ENCODE measurements at places on chromosomes 16 and 17.

GRCh38 chr17:1709971-1710806 is at the start of gene TLCD2:
Gene TLCD2, minus strand, starts transcription at chr17:1710377. Its CDS starts 135 bp downstream, at chr17:1710242.
- no peak for DNase-seq

DNA sequence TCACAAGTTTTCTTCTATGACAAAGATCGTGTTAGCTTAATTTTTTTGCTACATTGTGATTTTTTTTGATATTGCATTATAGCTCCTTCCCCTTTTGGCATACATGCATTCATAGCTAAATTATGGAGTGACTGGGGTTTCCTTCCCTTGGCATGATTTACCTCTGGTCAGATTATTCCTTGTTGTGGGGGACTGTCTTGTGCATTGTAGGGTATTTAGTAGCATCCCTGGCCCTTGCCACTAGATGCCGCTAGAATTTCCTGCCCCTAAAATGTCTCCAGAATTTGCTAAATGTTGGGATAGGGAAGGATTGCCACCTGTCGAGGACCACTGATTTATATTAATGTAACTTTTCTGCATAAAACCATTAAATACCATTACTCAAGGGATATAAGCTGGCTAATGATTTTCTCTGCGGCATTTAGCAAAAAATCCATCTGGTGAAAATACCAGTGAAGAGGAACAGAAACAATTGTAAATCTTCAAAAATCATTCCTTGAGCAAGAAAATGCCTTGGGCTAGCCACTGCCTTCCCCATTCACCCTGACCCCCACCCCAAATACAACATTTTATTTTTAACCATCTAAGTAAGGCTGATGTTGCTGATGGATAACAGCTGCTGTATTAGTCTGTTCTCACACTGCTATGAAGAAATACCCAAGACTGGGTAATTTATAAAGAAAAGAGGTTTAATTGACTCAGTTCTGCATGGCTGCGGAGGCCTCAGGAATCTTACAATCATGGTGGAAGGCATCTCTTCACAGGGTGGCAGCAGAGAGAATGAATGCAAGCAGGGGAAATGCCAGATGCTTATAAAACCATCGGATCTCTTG is 195.2 kb downstream of the MAP2K6 start:
- DNase-seq = peak; percentile 28

DNA sequence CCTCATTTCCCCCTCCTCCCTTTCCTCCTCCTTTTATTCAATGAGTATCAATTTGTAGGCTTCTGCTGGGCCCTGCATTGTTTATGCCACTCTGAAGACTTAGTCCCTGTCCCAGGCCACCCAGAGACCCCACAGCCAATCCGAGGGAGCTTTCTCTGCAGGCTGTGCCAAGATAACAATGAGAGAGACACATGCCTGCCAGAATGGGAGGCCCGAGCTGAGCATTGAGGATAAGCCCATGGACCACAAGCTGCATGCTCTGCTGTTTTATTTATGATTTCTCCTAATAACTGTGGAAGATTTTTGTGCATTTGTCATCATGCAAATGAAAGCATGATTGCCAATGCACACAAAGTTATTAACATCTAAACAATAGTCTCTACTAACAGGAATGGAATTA is 3.0 kb downstream of the RCVRN start:
- no peak for DNase-seq

DNA sequence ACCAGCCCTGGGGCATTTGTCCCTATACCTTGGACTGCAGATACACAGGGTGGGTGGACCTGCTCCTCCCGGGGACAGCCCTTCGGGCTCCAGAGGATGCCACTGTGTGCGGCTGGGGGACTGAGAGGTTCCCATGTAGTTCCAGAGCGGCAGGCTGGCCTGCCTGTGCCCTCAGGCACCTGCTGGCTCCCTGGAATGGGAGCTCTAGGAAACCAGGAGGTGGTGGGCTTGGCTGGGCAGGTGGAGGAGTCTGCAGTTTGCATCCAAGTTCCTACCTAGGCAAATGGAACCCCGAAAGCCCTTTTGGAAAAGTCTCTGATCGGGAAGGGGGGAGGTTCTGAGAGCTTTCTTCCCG is 982 bp downstream of the DBNDD1 start:
- no peak for DNase-seq

DNA sequence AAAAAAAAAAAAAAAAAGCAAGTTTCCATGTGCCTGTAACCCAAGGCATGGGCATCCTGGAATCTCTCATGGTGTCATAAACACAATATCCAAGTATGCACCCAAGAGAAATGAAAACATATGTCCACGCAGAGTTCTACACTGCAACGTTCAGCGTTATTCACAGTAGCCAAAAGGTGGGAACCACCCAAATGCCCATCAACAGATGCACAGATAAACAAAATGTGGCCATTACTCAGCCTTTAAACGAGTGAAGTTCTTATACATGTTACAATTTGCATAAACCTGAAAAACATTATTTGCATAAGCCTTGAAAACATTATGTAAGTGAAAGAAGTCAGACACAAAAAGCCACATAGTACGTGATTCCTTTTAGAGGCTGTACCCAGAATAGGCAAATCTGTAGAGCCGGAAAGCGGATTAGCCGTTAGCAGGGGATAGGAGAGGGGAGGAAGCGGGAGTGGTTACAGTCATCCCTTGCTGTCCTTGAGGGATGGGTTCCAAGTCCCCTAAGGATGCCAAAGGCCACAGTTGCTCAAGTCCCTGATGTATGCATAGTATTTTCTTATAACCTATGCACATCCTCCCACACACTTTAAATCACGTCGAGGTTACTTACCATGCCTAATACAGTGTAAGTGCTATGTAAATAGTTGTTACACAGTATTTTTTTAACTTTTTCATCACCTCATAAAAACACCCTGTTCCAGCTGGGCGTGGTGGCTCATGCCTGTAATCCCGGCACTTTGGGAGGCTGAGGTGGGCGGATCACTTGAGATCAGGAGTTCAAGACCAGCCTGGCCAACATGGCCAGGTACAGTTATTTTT is 47.3 kb upstream of the DNAH17 start:
- DNase-seq = no peak

- no peak for DNase-seq
Observed at GRCh38 chr17:57445772-57446472, 189.6 kb downstream of the MSI2 start.

DNA sequence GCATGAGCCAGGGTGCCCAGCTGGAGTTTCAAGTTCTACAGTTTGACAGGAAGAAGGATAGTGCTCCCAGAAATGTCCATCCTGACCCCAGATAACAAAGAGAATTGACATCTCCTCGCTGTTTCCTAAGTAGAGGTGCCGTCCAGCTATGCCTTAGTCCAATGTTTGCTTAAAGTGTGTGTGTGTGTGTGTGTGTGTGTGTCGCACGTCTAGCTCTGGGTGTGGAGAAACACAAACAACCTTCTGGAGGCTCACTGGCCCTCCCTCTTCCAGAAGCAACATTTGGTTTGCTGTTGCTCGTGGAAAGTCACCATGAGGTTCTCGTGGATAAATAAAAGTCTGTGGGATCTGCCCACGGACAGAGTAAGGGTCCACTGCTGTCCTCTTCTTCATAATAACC is 22.1 kb downstream of the EMP2 start:
- DNase-seq = no peak

DNA sequence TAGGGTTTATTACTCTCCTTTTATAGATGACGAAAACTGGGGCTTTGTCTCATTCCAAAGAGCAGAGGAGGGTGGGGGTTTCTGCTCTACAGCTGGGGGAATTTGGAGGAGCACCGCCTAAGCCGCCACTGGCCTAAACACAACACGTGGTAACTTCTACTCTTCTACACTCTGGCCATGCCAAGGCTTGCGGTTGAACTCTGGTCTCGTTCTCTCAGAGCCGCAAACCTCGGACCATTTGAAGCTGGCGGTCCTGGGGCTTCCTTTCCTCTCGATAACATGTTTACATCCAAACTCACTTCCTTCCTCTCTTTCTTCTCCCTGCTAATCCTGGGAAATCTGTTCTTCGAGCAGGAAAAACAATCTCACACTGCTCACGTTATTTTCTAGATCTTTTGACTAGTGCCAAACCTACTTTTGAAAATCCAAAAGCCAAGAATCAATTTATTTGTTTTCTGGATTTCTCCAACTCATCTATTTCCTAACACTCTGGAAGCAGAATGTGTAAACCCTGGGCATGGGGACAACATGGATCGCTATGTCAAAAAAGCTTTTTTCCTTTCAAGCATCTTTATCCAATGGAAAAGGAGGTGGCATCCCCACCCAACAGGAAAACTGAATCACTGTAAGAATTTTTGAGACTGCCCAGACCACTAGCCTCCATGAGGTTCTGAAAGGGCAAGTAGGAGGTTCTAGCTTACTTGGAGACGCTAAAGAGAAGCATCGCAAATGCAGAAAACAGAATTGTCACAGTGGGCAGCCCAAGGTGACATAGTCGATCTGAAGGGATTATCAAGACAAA is 13.6 kb upstream of the EEF2K start:
- peak; percentile 63 for DNase-seq

GRCh38 chr16:54647216-54647615 is 283.4 kb upstream of the IRX5 start:
- DNase-seq = no peak

DNA sequence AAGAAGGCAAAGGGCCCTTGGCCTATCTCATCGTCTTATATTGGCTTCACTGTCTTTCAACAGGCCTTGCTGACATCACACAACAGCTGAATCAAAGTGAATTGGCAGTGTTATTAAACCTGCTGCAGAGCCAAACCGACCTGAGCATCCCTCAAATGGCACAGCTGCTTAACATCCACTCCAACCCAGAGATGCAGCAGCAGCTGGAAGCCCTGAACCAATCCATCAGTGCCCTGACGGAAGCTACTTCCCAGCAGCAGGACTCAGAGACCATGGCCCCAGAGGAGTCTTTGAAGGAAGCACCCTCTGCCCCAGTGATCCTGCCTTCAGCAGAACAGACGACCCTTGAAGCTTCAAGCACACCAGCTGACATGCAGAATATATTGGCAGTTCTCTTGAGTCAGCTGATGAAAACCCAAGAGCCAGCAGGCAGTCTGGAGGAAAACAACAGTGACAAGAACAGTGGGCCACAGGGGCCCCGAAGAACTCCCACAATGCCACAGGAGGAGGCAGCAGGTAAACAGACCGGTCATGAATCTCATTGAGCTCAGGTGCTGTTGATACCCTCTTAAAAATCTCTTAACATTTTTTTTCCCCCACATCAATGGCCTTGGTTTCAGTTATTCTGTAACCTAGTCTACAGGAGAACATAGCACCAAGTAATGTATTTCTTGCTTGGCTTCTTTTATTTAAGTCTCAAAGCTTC is 64.7 kb downstream of the CDK12 start:
- peak; percentile 13 for DNase-seq

DNA sequence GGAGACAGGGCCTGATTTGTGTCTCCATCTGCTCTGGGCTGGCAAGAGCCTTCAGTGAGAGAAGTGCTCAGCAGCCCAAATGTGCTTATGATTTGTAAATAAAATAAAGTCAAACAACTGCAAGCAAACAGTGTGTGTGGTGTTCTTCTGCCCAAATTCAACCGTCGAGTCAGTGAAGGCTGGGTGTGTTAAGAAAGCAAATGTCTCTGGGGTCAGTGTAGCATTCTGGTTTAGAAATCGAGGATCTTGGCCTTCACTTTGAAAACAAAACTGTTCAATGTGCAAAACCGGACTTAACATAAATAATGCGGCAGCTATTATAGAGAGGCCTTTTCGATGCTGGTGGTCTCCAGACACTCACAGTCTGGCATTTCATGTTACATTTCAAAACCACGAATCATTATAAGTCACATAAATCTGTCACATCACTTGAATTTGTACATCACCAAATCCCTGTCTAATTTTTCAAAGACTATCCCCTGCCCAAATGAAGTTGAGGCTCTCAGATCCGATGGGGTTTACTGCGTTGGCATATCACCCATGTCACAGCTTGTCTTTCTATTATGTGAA is 158.6 kb upstream of the MYOCD start:
- DNase-seq = no peak

- DNase-seq = no peak
Observed at GRCh38 chr17:27333410-27333980, 39.6 kb downstream of the WSB1 start.

DNA sequence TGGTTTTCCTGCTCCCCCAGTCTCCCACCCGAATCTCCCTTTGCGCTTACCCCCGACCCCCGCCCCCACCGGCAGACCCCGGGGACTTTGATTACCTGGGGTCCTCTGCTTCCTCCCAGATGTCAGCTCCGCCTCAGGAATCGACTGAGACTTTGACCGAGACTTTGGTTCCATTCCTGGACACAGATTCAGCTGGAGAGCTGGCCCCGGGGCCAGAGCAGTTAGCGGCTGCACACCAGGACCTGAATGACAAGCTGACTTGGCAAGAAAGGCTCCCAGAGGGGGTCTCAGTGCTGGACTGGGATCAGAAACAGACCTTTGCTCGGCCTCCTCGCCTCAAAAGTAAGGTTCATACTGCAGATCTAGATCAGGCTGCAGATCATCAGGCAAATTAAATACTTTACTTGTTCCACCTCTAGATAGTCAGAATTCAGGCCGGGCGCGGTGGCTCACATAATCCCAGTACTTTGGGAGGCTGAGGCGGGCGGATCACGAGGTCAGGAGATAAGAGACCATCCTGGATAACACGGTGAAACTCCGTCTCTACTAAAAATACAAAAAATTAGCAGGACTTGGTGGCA is 60.3 kb upstream of the FBXO47 start:
- DNase-seq = no peak

DNA sequence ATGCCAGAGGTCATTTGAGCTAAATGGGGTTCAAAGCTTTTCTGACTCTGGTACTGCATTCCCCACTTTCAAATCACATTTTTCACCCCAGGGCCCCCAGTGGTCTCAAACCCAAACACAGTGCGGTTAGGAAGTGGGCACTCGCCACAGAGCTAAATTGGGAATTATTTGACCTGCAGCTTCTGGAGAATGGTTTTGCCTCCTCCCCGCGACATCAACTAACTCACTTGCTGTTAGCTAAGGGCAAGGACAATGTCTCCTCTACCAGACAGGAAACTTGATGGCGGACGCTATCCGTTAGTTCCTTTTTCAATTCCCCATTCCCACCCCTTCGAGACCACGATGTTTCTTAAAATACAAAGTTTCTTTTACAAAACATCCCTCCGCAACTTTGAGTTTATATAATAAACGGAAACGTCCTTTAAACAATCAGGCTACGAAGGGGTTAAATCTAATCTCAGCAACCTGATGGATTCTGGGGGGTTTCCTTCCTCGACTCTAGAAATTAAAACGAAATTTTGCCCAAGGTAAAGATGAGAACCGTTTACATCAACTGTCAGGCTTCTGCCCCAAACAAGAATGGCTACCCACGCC is 500 bp upstream of the KAT7 start:
- peak; percentile 30 for DNase-seq

DNA sequence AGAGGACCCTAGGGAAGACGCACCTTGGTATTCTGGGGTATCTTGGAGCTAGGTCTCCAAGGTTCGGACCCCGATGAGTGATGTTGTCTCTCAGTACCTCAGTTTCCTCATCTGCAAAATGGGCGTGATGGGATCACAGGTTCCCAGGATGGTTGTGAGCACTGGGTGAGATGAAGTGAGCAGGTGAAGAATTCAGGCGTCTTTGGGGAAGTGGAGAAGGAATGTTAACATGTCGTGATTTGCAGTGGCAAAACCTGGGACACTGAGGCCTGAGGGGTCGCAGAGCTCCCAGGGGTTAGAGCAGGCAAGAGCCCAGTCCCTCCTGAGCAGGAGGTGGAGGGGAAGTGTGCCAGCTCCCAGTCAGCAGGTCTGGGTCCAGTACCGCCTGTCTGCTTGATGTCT is 215.1 kb upstream of the GSE1 start:
- DNase-seq = no peak
